ENCODE measurements at places on chromosomes 4 and X.

- DNase-seq: no peak
Measured at GRCh38 chrX:84487365-84488353, 14.6 kb downstream of the HDX start.

DNA sequence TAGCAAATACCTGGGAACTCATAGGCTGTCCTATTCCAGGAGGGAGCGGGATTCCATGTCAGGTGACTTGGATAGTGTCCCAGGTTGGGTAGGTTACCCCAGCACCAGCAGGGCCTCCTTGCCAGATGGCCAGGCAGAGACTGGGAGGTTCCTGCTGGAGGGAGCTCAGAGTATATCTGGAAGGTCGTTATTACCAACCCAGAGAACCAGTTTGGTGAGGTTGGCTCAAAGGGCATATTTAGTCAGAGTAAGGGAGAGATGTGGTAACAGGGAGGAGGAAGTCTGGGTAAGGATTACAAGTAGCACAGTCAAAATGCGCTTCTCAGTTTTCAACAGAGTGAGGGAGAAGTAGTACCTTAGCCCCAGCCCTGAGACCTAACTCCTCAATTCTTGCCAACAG is 53.3 kb upstream of the LNX1 start:
- no peak for DNase-seq

- DNase-seq: peak; percentile 36
Measured at GRCh38 chr4:119559044-119559647, 69.5 kb downstream of the PDE5A start.

DNA sequence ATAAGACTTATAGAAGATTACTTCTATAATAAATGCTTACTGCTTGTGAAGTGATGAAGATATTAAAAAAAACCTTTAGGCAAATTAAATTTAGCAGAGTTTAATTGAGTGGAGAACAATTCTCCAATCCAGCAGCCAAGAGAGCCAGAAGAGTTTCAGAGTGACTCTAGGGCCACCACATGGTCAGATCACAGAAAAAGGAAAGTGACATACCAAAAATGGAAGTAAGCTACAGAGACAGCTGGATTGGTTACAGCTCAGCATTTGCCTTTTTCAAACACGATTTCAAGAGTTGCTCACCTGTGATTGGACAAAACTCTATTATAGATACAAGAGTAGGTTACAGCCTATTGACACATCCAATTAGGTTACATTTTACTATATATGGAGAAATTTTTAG is 79.0 kb upstream of the TRAM1L1 start:
- DNase-seq: no peak

- DNase-seq: peak; percentile 1
Measured at GRCh38 chrX:47619486-47620302, at the start of gene SYN1. SYN1 (minus strand) TSS chrX:47619857; CDS start chrX:47619728, 129 bp downstream.

DNA sequence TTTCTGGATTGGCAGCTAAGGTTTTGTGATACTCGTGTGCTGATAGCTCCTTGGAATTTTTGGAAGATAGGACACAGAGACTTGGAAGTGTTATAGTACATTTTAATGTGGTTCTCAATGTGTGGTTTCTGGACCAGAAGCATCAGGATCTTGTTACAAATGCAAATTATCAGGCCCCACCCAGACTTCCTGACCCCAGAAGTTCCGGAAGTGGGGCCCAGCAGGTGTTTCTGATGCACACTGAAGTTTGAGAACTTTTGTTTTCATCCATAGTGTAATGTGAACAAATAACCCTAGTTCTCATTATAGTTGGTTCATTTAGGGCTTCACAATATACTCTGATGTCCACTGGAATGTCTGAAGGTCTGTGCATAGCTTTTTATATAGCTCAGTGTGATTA is 49.6 kb downstream of the LAMP2 start:
- no peak for DNase-seq

- peak; percentile 1 for DNase-seq
Measured at GRCh38 chrX:15619053-15619755, 18.4 kb upstream of the ACE2 start.

DNA sequence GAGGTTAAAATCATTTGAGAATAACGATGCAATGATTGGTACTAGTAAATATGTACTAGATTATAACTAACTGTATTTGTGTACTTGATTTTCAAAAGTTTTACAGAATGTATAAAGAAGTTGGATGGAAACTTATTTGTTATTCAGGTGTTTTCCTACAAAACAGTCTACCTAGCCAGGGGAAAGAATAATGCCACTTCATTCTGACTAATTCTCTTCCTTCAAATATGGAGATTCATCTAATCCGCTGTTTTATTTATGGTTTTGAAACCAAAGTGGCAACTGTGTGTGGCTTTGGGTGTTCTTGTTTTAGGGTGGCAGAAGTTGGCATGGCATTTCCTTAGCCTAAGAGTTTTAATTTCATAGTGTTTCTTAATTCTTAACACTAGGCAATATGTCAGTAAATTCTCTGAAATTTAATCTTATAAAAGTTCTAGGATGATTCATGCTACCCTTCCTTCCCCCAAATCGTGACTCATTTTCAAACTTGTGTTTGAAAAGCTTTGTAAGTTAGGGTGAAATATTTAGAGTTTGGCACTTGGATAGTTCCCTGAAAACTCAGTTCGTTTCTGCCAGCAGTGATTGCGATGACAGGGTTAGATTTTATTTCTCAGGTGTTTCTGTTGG is 62.6 kb downstream of the DCLK2 start:
- DNase-seq: peak; percentile 6

DNA sequence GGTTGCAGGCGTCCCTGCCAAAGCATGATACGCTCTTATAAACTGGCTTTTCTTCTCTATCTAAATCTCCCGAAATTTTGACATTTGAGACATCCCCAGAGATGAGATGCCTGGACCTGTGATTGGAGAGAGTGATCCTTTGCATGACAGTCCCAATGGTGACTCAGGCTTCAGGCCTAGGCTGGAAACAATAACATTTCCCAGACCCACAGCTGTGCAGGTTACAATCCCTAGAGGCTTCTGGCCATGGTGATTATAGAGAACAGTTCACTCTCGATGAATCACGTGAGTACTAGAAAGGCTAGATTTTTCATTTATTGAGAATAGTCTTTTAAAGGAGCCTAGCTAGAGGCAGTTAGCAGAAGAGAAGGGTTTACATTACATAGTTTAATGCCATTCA is 75.9 kb downstream of the SPATA18 start:
- DNase-seq: no peak

GRCh38 chrX:153927672-153927921 is 1.5 kb upstream of the ARHGAP4 start:
- no peak for DNase-seq

DNA sequence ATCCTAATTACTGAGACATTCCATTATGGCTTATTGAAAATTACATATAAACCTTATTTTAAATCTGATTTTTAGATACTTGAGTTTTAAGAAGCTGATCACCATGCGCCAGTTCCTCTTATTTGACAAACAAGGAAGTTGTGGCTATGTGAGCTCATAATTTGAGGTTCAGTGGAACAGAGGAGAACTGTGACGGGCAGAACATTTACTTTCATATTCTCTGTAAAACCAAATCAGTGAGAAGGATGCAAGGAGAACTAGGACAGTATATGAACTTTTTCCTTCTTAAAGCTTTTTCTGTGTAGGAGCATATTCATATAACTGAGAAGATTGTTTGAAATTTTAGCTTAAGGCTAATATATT is 25.3 kb downstream of the STIM2 start:
- no peak for DNase-seq

GRCh38 chr4:2378401-2378800 is 40.0 kb downstream of the ZFYVE28 start:
- DNase-seq: no peak

- DNase-seq: no peak
Measured at GRCh38 chr4:130288576-130288975, 1192.6 kb downstream of the C4orf33 start.

- no peak for DNase-seq
Measured at GRCh38 chr4:15965325-15965724, 2.4 kb upstream of the FGFBP2 start.

GRCh38 chr4:98612318-98613250 is 45.8 kb downstream of the TSPAN5 start:
- DNase-seq: no peak

DNA sequence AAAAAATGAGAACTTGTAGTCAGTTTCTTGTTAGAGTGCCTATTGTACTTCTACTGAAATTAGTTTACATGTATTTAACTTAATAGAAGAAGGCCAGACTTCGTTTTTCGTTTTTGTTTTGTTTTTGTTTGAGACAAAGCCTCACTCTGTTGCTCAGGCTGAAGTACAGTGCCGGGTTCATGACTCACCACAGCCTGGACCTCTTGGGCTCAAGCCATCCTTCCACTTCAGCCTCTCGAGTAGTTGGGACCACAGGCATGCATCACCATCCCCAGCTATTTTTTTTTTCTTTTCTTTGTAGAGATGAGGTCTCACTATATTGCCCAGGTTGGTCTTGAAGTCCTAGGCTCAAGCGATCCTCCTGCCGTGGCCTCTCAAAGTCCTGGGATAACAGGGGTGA is 793.9 kb downstream of the ADGRL3 start:
- no peak for DNase-seq

GRCh38 chr4:19403786-19404370 is 847.8 kb upstream of the SLIT2 start:
- no peak for DNase-seq

DNA sequence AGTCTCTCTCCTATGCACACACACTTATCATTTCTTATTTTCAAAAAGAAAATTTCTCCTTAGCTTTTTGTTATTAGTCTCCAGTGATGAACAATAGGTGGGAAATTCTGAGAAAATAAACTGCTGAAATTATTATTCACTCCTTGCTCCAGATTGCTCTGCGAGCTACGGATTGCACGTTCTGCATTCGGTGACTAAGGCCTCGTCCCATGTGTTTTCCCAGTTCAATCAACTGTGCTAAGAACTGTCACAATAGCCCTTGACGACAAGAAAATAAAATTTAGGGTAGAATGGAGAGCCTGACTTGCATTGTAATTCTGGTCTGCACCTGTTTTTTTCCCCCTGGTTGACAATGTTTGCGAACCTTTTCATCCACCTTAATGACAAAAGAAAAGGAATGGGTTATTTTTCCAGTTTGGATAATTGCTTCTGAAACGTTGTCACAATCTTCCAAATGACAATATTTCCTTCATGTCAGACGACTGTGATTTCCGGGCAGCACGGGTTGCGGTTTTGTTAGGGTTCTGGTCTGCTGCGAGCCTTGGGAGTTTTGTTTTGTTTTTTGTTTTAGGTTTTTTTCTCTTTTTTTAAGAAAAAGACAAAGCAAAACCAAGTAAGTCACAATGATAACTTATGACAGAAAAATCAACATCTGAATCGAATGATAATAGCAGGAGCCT is 124.5 kb upstream of the NOCT start:
- no peak for DNase-seq

- no peak for DNase-seq
Measured at GRCh38 chr4:23861897-23862296, 27.9 kb downstream of the PPARGC1A start.

DNA sequence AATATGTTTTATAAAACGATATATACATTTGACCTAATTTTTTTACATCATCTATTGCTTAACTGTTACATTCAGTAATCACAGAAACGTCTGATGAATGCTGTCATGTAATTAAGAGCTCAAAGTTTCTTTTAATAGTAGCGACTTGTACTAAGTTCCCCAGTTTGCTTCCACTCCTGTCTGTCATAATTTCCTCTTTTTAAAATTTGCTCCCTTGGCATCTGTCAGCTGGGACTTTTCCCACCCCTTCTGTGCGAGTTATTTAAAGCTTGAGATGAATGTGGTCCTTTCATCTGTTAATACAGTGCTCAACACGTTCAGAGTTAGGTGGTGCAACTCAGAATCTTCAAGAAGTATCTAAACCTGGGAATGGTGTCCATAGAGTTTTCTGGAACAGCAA is 1.2 kb downstream of the RAP1GDS1 start:
- DNase-seq: no peak

GRCh38 chr4:44722001-44722400 is 4.4 kb downstream of the GNPDA2 start:
- no peak for DNase-seq

DNA sequence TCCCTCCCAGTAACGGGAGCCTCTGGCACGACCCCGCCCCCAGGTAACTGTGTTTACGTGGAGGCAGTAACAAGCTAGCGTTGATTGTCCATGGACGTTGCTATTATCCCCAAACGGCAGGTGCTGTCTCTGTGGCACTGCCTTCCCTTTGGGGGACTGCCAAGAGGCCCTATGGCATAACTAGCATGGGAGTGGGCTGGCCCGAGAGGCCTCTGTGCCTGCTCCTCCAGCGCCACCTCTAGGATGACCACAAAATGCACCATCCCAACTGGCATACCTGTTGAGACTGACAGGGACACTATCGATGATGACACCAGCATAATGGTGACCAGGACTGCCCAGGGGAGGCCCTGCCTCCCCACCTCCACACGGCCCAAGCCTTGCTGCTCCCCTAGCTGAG is 1.5 kb downstream of the SRPK3 start:
- DNase-seq: no peak

DNA sequence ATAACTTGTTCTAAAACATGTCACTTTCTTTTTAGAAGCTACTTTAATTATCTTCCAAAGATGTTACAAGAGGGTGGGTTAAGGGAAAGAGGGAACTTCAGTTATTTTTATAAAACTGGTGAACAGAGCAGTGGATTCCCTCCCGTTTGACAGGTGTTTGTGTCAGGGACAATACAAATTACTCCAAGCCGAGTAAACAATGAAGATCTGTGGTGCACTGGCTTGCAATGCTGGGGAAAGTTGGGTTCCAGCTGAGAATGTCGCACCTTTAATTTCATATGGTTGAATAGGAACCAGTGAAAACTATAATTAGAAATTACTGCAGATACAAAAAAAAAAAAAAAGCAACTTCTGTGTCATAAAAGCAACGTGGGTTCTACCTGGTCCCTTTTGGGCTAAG is 98.6 kb upstream of the TTC29 start:
- no peak for DNase-seq

- DNase-seq: no peak
Measured at GRCh38 chr4:123919576-123920098, 523.0 kb downstream of the SPRY1 start.

DNA sequence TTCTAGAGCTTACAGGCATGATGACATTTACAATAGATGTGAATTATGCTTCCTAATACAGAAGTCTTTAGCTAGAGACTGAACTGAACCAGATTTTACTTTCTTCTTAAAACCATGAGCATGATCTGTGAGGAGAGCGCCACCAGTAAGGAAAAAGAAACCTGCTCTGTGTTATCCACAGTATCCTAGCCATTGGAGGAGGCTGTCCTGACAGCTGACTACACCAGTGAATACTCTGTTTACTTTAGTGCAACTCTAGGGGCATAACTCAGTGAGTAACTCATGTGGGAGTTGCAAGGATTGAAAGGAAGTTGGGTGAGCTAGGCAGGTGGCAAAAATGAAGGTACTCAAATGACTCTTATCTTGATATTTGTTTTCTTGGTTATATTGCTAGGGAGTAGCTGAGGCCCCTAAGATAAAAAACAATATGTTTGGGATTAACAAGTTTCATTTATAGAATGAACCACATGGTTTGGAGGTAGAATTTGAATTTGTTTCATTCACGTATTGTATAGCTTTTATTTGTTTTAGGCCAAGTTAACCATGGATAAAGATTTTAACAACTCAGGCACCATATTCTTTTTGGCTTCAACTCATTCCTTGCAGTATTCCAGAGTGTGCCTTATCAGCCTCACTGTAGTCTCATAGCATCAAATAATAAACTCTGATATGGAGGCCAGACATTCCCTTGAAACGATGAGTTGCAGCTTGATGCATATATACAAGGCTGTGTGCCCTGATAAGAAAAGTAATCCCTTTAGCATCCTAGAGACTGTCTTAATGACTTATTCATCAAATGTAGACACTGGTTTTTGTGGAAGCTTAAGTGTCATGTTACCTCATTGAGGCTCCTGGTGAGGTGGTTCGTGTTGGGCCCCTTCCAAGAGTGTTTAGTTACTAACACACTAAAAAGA is 2.5 kb downstream of the BMP3 start:
- no peak for DNase-seq
